Neural crest cell (in vitro differentiated cells): ENCODE measurements at places on chromosomes 4 and X. TPM values are rescaled to one million over a fixed set of nuclear protein-coding genes. Genes with fewer than 3 reads are reported as not detected.

The CXCL5 gene
- 0.28 and 0.45 TPM in 2 replicates for total RNA-seq

The IBSP gene
- not detected in 2 replicates for total RNA-seq

The ERCC6L gene
- 13.3 and 14.2 TPM in 2 replicates for total RNA-seq

DNA sequence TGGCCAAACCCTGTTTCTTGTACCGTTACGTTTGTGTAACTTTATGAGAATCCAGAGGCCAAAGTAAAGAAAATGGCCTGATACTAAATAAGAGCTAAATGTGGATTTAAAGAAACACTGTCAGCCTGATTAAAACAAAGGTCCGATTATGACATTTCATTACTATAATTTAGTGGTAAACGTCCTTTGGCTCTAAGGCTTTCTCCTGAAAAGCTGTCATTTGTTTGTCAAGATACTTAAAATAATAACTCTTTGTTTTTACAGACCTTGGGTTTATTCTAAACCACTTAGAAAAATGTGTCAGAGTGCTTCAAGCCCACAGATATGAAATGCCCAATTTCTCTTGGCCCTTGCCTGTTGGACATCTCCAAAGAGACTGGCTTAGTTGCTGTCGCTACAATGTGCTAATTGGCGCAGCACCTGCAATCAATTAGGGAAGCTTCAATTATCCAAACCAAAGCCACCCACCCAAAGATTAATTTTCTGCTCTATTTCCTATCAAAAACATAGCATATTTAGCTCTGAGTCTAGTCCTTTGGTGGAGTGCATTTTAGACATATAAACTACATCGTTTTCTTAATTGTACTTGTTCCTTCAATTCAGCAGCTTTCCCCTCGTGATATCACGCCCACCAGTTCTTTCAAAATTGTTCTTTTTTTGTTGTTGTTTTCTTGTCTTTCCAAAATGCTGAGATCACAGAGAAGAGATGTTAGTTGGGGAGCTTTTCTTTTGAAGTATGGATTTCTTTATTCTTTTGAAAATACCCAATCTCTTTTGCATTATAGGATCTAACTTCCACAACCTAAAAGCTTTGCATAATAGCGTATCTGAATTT, 13.6 kb downstream of the SMIM20 start:
- peaks cover 4% of the 10 kb centered on the region for H3K36me3 ChIP-seq
- peak overlapping the region; percentile 15 for H3K27ac ChIP-seq
- no peaks in the 10 kb centered on the region for H3K27me3 ChIP-seq
- H3K4me3 ChIP-seq, result no peak overlapping the region
- H3K4me1 ChIP-seq, result peaks cover 30% of the 10 kb centered on the region

- H3K4me3 ChIP-seq, result no peak overlapping the region
- H3K36me3 ChIP-seq, result no peaks in the 10 kb centered on the region
- H3K27me3 ChIP-seq, result no peaks in the 10 kb centered on the region
- H3K27ac ChIP-seq, result no peak overlapping the region
- no peak for DNase-seq
These were observed 29.0 kb upstream of the INPP4B start for GRCh38 chr4:142875117-142875516.

DNA sequence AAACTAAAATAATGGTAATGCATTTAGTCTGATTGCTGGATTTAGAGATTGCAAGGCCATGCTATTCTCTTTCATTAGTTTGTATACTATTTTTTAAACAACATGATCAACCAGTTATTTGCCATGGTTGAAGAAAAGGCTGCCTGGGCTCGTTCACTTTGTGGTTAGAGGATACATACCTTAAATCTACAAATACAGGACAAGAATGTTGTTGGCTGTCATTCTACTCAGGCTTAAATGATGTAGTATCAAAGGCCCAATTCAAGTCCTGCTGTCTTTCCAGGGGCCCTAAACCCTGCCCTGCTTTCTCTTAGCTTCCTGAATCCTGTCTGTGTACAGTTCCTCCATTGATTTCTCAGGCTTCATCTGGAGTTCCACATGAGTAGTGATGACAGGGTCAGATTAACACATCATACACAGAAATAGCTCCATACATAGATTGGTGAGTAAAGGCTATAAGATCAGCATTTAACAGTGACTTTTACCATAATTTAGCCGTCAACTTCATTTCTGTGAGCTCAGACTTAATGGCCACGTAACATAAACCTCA, 114.9 kb upstream of the GPRIN3 start:
- DNase-seq, result no peak
- no peak overlapping the region for H3K4me3 ChIP-seq
- no peaks in the 10 kb centered on the region for H3K36me3 ChIP-seq
- peak overlapping the region; percentile 3 for H3K27ac ChIP-seq
- peaks cover 11% of the 10 kb centered on the region for H3K4me1 ChIP-seq

- H3K36me3 ChIP-seq, result peaks cover 2% of the 10 kb centered on the region
- H3K27ac ChIP-seq, result no peak overlapping the region
- H3K4me3 ChIP-seq, result no peak overlapping the region
- no peak for DNase-seq
These were observed 7.2 kb upstream of the MAGEA11 start for GRCh38 chrX:149704664-149705063.

GRCh38 chr4:1195891-1196401, 23.6 kb upstream of the SPON2 start:
- DNase-seq, result no peak
- H3K4me3 ChIP-seq, result no peak overlapping the region
- H3K36me3 ChIP-seq, result no peaks in the 10 kb centered on the region
- H3K27ac ChIP-seq, result no peak overlapping the region

DNA sequence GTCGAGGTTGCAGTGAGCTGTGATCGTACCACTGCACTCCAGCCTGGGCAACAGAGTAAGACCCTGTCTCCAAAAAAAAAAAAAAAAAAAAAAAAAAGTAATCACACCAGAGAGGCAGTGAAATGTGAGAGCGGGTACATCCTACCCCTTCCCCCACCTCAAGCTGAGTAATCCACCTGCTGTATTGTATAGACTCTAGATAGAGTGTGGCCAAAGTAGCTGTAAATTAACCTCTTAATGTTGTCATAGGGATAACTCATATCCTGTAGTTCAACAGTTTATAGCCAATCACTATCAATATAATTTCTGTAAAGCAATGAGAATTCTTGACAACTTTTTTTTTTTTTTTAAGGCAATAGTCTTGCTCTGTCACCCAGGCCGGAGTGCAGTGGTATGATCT, 30.8 kb downstream of the TNIP2 start:
- no peaks in the 10 kb centered on the region for H3K4me1 ChIP-seq
- peaks cover 10% of the 10 kb centered on the region for H3K36me3 ChIP-seq
- no peak for DNase-seq
- no peak overlapping the region for H3K4me3 ChIP-seq

DNA sequence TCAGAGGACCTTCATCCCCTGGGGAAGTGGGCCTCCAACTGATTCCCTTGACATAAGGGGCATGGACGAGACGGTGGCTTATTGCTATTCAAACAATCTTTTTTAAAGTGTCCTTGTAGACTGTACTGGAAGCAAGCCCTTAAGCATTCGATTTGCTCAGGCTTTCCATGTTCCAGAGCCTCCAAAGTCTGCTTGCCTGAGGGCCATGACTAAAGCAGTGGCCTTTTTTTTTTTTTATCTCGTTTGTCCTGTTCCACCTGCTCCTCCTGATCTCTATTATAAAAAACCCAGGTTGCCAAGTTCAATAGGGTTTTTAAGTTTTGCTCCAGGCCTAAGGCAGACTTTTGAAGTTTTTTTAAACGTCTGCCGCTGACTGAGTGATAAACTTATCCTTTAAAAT, 103.7 kb upstream of the AADAT start:
- no peak for DNase-seq
- no peaks in the 10 kb centered on the region for H3K4me1 ChIP-seq
- no peaks in the 10 kb centered on the region for H3K27me3 ChIP-seq

The IL15 gene
- total RNA-seq, result not detected in 2 replicates

- H3K4me3 ChIP-seq, result no peak overlapping the region
- peaks cover 2% of the 10 kb centered on the region for H3K36me3 ChIP-seq
- H3K27ac ChIP-seq, result no peak overlapping the region
- no peaks in the 10 kb centered on the region for H3K27me3 ChIP-seq
These were observed 65.9 kb downstream of the SRPX start for GRCh38 chrX:38154818-38155217.

- peaks cover 9% of the 10 kb centered on the region for H3K36me3 ChIP-seq
- peak overlapping the region; percentile 88 for H3K27ac ChIP-seq
- H3K27me3 ChIP-seq, result no peaks in the 10 kb centered on the region
- peaks cover 70% of the 10 kb centered on the region for H3K4me1 ChIP-seq
These were observed 24.4 kb downstream of the RELL1 start for GRCh38 chr4:37661772-37662171.

DNA sequence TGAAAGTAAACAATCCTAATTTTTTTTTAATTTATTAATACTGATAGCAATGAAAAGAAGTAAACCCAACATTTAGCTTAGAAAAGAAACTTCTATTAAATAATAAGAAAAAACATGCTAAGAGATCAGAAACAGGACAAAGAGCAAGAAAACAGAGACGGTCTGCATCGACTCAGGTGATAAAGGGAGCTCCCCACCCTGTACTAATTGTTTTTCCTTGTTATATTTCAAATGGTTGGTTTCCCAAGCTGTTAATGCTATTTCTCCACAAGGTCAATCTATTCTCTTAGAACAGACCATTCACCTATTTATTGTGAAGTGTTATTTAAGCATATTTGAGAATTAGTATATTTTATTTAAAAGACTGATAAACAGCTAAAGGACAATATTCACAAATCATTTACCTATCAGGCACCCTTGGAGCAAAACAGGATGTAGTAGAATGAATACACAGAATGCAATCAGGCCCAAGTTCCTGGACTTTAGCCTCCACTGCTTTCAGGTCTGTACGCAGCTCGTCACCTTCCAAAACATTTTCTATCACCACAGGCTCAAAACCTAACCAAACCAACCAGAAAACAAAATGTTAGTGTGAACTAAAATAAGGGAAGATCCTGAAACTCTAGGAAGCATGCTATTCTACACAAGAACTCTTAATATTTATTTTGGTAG, 5.5 kb downstream of the SEPSECS start:
- DNase-seq, result no peak
- no peak overlapping the region for H3K4me3 ChIP-seq
- H3K36me3 ChIP-seq, result no peaks in the 10 kb centered on the region
- no peaks in the 10 kb centered on the region for H3K27me3 ChIP-seq
- peaks cover 7% of the 10 kb centered on the region for H3K4me1 ChIP-seq

The CAPN6 gene
- total RNA-seq, result 0.75 and 0.82 TPM in 2 replicates

The CCSER1 gene
- total RNA-seq, result 9.8 and 11.9 TPM in 2 replicates

DNA sequence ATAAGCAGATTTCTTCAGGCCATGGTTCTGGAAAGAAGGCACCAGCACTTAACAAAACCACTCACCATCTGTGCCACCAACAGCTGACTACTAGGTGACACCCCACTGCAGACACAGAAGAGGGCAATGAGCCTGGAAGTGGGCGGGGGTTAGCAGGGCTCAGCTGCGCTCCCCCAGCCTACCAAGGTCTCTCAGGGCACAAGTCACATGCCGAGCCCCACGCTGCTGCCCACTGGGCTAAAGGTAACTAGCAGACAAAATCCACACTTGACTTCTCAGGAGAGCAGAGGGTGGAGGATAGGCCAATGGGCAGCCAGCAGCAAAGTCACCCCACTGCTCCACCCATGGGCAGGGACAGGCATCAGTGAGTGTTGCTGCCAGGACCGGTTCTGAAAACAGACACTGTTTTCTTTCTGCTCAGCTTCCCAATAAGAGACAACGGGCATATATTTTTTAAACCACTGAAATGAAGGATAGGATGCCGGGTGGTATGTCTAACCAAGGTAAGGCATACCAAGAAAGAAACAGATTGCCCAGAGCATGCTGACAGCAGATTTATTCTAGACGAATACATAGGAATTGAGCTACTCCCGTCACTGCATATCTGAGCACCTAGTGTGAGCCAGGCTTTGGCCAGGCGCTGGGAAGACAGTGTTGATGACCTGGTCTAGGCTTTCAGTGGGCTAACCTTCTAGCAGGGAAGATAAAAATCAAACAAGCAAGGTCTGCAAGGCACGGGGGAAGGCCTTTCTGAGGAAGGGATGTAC, 20.1 kb downstream of the ACSL1 start:
- peaks cover 16% of the 10 kb centered on the region for H3K27me3 ChIP-seq
- H3K4me1 ChIP-seq, result peaks cover 25% of the 10 kb centered on the region
- H3K4me3 ChIP-seq, result no peak overlapping the region
- DNase-seq, result no peak

GRCh38 chrX:116198810-116199209, 28.3 kb downstream of the AGTR2 start:
- no peak for DNase-seq
- no peak overlapping the region for H3K4me3 ChIP-seq
- H3K36me3 ChIP-seq, result no peaks in the 10 kb centered on the region

GRCh38 chrX:54452920-54453319, 12.7 kb downstream of the TSR2 start:
- H3K4me3 ChIP-seq, result peak overlapping the region; percentile 64
- peaks cover 9% of the 10 kb centered on the region for H3K36me3 ChIP-seq
- no peaks in the 10 kb centered on the region for H3K27me3 ChIP-seq
- peak overlapping the region; percentile 46 for H3K27ac ChIP-seq

The SYNPO2 gene
- 0.07 and 0.18 TPM in 2 replicates for total RNA-seq
